ENCODE measurements at places on chromosomes 5 and 9.
A peak's percentile ranks its signal among the peaks of the same experiment; 100 is the strongest.

- peak; percentile 23 for DNase-seq
Measured at GRCh38 chr5:180605554-180606214, 14.4 kb upstream of the SCGB3A1 start.

- no peak for DNase-seq
Measured at GRCh38 chr5:9878206-9878605, 248.1 kb upstream of the TAS2R1 start.

- no peak for DNase-seq
Measured at GRCh38 chr9:33439731-33440130, 7.7 kb downstream of the AQP3 start.

DNA sequence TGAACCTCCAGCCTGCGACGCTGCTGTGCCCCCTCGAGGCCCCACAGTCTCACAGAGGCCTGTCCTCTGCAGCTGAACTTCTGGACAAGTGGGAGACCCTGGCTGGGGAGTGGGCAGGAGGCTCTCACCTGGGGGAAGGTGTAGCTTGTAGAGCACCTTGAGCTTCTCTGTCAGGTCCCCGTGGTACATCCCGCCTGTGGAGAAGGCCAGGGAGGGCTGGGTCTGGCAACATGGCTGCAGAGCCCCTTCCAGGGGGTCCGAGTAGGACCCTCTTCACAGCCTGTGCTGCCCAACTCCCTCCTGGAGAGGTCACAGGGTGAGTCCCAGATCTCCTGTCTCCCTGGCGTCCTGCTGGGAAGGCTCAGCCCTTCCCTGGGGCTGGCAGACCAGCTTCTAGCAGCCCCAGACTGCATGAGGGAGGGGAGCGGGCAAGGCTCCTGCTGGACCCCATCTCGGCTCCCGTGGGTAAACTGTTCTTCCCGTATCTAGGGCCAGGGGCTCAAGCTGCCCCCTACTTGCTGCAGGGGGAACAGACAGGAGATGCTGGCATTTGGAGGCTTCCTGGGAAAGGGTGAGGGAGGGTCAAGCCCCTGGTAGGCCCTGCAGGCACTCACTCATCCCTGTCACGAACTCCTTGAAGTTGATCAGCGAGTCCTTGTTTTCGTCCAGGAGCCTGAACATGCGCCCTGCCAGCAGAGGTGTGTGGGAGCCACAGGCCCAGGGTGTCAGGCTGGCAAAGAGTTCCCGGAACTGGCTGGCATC lies 11.2 kb upstream of the MRNIP start:
- DNase-seq = no peak

- no peak for DNase-seq
Measured at GRCh38 chr9:121997791-121998190, 95.3 kb downstream of the TTLL11 start.

DNA sequence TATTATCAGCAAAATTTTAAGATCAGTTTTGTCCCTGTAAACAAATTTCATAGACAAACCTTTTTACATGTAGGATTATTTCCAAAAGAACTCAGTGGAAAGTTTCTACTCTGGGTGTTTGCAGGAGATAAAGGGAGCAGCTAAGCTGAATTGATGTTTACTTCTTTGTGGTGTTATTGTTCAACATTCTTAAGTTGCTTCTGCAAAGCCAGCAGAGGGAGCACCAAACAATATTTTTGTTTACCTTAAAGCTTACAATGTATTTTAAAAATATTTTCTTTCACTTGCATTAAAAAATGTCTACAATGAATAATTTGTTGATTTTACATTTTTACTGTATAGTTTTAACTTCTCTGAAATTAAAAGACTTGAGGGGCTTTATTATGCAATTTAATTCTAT lies 135.4 kb downstream of the ATG10 start:
- DNase-seq = no peak

DNA sequence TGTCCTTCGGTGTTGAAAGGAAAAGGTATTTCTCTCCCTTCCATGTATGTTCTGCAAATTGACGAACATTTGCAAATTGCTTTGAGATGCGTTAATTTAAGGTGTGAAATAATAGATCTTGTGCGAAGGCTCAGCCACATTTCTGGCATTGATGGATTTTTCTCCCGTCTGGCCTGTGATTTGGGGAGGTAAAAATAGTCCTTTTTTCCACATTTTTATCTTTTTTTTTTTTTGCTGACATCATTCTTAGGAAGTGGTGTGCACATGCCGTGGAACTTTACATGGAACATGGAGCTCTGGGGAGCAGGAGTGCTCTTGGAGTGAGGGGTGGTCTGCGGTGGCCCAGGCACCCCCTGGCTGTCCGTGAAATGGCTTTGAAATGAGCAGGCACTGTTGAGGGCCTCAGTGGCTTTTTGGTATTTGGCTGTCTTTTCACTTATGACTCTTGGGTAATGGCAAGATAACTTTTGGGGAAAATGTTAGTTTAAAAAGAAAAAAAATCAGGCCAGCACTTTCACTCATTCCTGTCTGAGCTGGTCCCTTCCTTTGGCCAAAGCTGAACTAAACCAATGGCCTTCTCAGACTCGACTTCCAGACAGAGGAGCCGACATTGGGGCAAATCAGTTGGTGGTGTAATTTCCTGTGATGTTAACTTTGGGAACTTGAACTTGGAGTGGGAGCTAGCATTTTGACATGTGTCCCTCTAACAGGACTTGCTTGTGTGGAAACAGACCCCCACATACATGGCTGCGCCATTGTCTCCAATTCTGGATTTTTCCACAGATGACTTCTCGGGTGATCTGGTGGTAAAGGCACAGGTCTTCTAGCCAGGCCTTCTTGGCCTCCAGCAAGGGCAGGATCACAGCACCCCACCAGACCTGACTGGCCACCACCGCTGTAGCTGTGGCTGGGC lies 4.2 kb downstream of the NEK6 start:
- no peak for DNase-seq

DNA sequence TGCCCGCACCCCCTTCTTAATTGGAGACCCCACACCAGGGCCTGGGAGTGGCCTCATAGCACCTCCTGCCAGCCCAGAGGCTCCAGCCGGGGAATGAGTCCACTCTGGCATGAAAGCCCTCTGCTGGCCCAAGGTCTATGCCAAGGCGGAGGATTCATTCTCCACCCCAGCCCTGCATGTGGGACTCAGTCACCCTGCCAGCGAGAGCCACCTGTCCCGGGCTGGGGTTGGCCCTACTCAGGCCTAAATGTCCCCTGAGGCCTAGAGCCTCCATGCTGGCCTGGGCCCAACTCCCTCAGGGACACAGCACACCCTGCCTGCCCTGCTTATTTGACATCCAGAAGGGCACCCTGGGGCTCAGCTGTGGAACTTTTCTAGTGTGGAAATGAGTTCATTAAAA lies 1.0 kb upstream of the RAPGEF1 start:
- no peak for DNase-seq

- DNase-seq = no peak
Measured at GRCh38 chr9:134895908-134896833, 15.6 kb downstream of the FCN2 start.

- no peak for DNase-seq
Measured at GRCh38 chr5:57719216-57719615, 236.6 kb upstream of the ACTBL2 start.

- DNase-seq = peak; percentile 87
Measured at GRCh38 chr9:81686614-81687520, 2.5 kb downstream of the TLE1 start.

DNA sequence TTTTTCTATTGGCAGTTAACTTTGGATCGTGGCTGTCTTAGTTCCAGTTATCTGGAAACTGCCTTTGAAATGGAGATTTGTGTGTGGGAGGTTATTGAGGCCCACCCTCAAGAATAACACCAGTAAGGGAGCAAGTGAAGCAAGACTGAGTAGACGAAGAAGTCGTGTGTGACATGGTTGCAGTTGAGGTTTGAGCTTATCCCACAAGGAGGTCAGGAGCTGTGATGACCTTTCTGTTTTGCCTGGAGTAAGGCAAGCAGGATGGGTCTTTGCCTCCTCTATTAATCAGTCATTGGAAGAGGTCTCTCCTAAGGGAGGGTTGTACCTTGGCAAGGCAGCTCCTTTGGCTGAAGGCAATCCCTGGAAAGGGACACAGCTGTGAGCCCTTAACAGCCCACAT lies 49.6 kb upstream of the CTXN3 start:
- DNase-seq = no peak

GRCh38 chr5:87674235-87674634 lies 261.5 kb upstream of the CCNH start:
- DNase-seq = peak; percentile 28

GRCh38 chr9:137618105-137619067 lies at the start of gene EHMT1:
EHMT1 (plus strand) TSS chr9:137619005; CDS start chr9:137619029, 24 bp downstream.
- DNase-seq = peak; percentile 78

DNA sequence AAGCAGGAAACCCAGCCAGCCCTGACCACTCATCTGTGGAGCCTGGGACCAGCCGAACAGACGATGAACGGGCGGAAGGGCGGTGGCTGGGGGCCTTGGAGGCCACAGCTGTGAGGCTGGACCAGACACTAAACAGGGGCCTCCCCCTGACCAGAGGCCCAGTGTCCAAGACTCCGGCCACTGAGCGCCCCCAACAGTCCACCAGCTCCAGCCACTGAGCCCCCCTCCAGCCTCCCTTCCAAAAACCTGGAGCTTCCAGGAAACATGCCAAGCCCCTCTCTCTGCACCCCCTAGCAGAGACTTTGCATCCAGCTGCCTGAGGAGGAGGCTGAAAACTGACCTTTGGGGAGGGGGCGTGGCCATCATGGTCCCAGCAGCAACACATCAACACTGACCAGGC lies 23.2 kb downstream of the CNTFR start:
- DNase-seq = no peak

DNA sequence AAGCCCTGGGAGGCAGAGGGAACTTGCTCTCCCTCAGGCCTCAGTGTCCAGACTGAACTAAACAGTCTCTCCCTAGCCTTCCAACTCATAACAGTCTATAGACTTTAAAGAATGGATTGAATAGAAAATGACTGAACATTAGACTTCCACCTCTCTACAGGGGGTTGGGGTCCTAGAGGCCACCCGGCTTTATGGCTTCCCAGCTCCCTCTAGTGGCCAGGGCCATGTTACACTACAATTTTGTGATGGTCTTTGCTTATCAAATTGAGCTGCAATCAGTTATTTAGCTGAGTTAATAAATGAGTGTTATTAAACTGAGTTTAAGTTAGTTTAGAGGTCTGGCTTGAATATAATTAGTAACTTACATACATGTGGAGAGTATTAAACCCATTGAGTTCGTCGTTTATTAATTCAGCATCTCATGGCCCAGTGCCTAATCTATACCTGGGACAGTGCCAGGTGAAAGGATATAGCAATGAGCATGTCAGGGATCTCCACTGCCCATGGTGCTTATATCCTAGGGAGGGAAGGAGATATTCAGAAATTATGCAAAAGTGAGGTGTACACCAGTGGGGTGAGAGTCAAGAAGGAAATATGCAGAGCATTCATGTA lies 105.2 kb downstream of the SH3TC2 start:
- DNase-seq = peak; percentile 22

- no peak for DNase-seq
Measured at GRCh38 chr5:159290741-159291140, 27.7 kb downstream of the UBLCP1 start.

DNA sequence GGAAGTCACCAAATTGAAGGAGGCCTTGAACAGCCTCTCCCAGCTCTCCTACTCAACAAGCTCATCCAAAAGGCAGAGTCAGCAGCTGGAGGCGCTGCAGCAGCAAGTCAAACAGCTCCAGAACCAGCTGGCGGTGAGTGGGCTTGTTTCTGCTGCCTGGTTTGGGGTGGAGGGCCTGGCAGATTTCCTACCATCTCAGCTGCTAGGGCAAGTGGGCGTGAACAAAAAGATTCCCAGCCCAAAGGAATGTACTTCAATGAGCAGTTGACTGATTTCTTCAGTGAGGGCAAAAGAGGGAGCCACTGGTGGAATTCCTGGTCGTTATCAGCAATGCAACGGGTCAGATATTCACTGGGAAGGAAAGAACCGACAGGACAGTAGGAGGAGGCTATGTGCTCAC lies 12.6 kb upstream of the TTC23L start:
- no peak for DNase-seq

DNA sequence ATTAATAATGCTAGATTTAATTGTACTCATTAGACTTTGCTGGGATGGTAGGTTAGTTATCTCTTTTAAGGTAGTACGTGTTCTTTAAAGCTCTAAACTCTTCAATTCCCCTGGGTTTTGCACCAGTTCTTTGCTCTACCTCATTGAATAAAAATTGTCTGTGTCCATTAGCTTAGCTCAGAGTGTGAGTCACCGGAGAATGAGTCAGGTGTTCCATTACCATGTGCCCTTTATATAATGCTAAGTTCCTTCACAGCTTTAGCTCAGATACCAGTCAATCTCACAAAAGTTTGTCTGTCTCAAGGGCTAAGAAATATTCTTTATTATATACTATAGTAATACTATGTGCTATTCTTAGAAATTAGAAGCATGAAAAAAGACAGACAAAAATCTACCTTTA lies 339.4 kb downstream of the PRELID2 start:
- DNase-seq = no peak

DNA sequence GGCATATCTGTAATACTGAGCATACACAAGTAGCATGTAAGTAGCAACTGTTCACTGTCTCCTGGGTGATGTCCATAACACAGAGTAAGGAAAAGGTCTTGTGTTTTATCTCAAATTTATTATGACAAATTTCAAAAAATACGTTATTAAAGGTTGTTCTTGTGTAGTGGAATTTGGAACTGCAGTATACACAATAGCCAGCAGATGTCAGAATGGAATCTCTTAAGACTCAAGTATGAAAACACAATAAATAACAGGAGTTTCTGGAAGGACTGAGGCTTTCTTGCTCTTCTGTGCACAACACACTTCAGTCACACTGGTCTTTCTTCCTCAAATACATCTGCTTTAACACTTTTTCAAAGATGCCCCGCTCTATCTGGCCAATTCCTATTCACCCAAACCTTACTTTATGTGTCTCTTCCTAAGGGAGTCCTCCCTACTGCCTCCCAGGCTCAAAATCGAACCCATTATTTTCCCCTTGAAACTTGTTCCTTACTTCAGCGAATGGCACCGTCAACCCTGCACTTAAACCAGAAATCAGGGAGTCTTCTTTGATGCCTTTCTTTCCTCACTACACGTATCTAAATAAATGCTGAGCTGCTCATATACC lies 6.5 kb upstream of the FBXO10 start:
- no peak for DNase-seq

DNA sequence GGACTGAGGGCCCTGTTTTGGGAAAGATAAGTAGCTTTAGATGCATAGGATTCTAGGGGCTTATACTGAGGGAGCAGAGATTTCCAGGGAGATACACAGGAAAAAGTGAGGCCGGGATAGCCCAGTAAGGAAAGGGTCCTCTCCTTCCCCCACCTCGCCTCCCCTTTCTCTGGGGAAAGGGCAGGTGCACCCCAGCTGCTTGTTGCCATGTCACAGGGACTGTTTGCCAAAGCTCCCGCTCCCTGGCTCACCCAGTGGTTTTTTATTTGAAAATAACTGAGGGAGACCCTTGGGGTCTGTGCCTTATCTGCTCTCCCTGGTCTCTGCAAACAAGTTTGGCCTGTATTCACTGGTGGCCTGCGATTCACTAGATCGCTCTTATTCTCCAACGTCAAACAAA lies 51.2 kb downstream of the RGS3 start:
- DNase-seq = no peak

DNA sequence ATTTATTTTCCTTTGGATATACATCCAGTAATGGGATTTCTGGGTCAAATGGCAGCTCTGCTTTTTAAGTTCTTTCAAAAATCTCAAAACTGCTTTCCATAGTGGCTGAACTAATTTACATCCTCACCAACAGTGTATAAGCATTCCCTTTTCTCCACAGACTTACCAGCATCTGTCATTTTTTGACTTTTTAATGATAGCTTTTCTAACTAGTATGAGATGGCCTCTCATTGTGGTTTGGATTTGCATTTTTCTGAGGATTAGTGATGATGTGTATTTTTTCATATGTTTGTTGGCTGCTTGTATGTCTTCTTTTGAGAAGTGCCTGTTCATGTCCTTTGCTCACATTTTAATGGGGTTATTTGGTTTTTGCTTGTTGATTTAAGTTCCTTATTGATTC lies 90.0 kb upstream of the HMHB1 start:
- DNase-seq = no peak

- no peak for DNase-seq
Measured at GRCh38 chr9:75906531-75906930, 16.1 kb downstream of the PCSK5 start.

All from NCI-H748 treated with DMSO at 0.1 percent for 48 hours (cell line).